Panc1 (cell line): ENCODE measurements at places on chromosomes 7 and 10. TPM values are rescaled to one million over a fixed set of nuclear protein-coding genes. Genes with fewer than 3 reads are reported as not detected.
A peak's percentile ranks its signal among the peaks of the same experiment; 100 is the strongest.

MYL7 gene
- not detected for total RNA-seq

SPDYE6 gene
- total RNA-seq, result not detected

SLC29A4 gene
- 38.9 TPM for total RNA-seq

ASB10 gene
- not detected for total RNA-seq

GRM3 gene
- total RNA-seq, result not detected

SH2D4B gene
- 0.10 TPM for total RNA-seq

RBP4 gene
- 6.9 TPM for total RNA-seq

C10orf53 gene
- not detected for total RNA-seq

TMEM196 gene
- not detected for total RNA-seq

LIPN gene
- total RNA-seq, result not detected

DNA sequence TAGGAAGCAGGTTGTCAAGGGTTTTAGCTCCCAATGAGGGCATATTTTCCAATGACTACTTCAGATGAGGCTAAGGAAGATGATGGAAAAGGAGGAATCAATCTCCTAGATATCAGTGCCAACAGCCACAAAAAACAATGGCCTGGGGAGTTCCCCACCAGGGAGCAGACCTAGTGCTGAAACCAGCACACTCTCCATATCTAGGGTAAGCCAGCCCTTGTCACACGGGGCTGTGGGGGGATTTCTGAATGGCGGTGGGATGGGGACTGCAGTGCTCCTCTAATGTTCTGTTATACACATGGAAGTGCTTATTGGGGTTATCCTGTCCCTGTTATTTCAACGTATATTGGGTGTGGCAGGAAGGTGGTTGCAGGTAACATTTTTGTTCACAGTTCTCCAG is 18.5 kb downstream of the EPC1 start:
- DNase-seq, result no peak

DNA sequence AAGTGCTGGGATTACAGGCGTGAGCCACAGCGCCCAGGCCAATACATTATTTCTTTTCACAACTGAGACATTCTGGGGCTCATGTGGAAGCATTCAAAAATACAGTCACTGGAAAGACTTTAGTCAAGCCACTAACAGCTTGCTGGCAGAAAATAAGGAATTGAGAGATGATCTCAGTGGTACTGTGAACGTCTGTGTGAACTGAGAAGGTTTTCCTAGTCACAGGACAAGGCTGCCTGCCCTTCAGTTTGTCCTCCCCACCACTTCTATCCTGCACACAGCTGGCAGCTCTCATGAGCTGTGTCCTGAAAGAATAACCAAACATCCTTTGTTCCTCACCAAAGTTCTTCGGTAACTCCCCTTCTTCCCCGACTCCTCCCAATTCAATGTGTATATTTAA is 31.3 kb upstream of the ITGA8 start:
- DNase-seq, result no peak

GRCh38 chr10:31320550-31321211 is 1.7 kb downstream of the ZEB1 start:
- no peak for DNase-seq

DNA sequence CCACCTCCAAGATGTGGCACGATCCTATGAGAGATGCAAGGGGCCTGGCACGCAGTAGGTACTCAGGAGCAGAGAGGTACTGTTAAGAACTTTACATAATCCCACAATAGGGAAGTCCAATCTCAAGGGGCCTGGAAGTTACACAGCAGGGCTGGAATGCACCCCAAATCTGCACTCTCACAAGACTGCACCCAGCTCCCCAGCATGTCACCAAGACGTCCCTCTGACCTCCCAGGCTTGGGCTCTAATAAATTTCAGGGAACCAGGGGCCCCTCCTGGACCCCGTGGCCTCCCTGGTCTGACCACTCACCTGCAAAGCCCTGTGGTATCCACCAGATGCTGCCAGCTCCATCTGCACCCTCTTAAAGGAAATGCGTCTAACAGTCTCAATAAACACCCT is 94.9 kb downstream of the OAT start:
- no peak for DNase-seq

GRCh38 chr10:113680190-113681111 is 739 bp downstream of the CASP7 start:
- DNase-seq, result peak; percentile 25

DNA sequence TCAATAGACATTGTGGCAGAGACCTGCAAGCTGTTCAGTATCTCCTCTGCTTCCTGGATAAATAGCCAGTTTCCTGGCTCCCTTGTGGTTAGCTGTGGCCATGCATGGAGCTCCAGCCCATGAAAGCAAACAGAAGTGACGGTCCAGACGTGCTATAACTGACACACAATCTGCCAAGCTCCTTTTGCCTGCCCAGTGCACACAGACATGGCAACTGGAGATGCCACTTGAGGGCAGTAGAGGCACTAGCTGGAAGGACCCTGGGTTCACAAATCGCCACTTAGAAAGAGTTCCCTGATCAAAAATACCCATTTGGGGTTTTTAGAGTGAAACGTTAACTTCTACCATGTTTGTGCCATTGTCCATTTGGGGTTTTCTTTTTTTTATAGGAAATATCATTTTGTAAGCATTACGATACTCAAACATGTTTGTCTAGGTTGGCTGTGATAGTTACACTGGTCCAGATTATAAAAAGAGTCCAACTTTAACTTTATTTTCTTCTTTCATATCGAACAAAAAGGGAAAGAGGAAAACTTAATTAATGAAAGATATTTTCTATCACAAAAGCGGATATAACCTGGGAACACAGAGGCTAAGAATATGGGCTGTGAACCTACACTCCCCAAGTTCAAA is 31.3 kb downstream of the KIN start:
- peak; percentile 4 for DNase-seq

DNA sequence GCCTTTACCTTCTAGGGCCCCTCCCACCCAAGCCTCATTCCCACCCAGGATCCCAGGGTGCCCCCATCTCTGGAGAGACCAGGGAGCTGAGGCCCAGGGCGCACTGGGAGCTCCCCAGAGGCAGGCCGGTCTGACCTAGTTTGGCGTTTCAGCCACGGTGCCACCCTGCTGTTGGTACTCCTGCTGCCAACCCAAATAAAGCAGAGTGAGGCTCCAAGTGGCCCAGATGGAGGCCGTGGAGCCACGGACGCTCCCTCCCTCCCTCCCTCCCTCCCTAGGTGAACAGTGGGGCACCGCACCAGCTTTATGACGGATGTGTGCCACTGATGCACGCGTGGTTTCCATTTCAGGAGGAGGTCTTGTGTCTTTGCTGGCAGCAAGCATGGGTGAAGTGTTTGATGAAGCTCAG is 1.8 kb downstream of the INPP5A start:
- DNase-seq, result no peak

DNA sequence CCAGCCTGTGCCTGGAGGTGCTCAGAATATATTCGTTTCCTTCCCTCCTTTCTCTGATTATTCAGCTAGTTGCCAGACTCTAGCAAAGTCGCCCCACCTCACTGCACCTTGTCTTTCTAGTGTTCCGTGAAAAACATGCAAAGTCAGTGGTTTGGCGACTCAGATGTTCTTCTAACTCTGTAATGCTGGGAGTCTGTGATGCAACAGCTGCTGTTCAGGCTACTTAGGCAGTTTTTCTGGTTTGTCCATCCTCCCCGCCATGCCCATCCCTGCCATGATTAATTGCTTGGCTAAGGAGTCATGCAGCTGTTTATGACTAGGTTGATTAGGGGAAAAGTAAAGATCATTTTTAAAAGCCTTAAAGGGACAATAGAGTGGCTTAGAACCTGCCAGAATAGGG is 99.4 kb downstream of the MTPN start:
- no peak for DNase-seq

- DNase-seq, result no peak
Measured at GRCh38 chr7:919924-920341, 34.5 kb downstream of the ADAP1 start.

DNA sequence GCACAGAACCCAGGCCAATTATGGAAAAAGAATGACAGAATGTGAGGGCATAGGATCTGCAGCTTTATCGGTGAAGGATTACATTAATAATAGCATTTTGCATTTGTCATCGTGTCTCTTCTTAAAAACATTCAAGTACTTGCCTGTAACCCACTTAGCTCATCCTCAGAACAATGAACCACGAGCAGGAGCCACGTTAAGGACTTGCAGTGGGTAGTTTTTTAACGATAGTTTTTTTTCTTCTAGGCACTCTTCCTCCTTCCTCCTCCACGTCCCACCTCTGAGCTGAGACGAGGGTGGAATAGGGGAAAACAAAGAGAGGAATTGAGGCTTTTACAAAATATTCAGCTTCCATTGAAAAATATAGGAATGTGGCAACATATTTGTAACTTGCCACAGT is 27.1 kb downstream of the CDHR3 start:
- no peak for DNase-seq

- DNase-seq, result no peak
Measured at GRCh38 chr7:101169838-101170551, 4.6 kb upstream of the VGF start.

DNA sequence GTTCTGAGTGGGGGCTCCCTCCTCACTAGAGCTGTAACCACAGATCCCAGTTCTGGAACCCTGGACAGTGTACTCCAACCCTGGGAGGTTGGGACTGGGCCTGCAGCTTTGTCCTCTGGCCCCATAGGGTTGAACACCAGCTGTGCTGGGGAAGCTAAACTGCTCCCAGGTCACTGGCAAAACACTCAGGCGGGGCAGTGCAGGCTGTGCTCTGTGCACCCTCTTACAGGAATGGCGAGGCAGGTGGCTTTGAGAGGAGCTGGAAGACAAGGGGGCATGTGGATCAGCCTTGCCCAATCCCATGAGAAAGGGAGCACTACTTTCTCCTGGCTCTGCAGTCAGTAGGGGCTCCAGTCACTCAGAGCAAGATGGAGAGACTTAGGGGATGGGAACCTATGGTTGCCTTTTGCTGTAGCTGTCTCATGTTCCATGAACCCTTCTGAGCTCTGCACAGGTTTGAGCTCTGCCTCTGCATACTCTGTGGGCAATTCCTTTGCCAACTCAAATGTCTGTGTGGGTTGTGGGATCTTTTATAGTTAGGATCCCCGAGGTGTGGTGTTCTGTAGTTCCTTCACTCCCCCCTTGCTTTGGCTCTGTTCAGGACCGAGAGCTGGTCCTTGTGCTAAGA is 90.7 kb downstream of the SLC25A40 start:
- no peak for DNase-seq

- DNase-seq, result no peak
Measured at GRCh38 chr10:89351412-89351779, 23.6 kb downstream of the IFIT3 start.

DNA sequence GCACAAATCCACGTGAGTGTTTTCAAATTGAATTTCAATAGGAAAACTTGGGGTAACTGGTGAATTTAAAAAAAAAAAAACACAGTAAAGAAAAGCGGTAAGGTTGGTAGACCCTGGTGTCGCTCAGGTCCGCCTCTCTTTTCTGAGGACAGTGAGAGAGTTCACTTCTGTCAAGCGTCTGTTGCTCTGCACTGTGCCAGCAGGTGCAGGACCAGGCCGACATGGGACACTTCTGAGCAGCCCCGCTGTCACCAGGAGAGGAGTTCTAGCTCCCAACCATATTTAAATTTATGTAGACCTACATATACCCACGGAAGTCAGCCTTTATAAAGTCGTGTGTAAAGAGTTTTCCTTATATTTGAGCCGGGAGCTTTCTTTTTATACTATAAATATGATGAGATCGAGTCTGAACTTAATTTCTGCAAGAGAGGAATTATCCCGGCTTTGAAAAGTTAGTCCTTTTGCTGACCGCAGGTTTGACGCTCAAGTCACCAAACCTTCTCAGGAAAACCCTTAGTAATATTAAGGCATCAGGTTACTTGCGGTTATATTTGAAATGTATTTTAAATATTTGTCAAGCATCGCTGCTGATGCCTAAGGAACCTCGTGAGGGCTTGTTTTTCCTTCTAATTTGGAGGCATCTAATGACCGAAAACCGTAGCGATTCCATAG is 531 bp downstream of the IKZF1 start:
- DNase-seq, result no peak

GRCh38 chr7:80150611-80151273 is 16.1 kb downstream of the GNAI1 start:
- DNase-seq, result no peak

DNA sequence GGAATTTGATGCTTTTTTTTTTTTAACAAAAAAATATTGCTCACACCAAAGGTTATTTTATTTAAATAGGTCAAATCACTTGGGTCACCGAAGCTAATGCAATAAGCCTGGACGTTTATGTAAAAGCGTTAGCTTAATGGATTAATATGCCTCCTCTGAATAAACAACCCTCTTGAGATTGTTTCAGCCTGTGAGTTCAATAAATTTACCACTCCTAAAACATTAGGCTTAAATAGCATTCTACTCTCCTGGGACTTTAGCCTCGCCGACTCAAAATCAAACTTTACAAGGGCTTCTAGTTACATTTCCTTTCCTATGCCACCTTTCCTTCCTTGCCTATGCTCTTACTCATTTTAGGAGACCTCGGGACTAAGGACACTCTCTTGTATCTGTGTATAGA is 79.3 kb downstream of the DNAJB9 start:
- DNase-seq, result no peak

DNA sequence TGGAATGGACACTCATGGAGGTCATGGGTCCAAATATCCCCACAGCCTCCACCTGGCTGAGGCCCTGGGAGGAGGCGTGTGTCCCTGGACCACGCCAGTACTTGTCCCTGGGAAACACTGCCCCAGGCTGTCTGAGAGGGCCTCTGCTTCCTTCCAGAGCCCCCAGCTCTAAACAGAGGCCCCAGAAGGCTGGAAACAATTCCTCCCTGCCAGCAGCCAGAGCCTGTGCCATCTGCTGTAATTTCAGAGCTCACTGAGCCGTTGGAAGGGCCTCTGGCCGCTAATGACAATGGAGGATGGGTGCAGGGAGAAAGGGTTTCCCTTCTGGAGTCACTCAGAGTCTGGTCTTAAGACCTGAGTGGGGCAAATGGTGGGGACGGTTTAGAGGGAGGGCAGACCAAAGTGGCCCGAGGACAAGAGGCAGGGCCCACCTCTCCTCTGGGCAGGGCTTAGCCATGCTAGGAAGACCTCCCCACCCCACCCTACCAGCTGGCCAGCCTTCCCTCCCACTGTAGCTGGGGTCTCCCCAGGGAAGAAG is 7.1 kb downstream of the CHAT start:
- DNase-seq, result no peak

GRCh38 chr7:116805100-116805544 is 57.3 kb upstream of the CAPZA2 start:
- no peak for DNase-seq

GRCh38 chr7:158103378-158103777 is 484.2 kb downstream of the PTPRN2 start:
- DNase-seq, result no peak

DNA sequence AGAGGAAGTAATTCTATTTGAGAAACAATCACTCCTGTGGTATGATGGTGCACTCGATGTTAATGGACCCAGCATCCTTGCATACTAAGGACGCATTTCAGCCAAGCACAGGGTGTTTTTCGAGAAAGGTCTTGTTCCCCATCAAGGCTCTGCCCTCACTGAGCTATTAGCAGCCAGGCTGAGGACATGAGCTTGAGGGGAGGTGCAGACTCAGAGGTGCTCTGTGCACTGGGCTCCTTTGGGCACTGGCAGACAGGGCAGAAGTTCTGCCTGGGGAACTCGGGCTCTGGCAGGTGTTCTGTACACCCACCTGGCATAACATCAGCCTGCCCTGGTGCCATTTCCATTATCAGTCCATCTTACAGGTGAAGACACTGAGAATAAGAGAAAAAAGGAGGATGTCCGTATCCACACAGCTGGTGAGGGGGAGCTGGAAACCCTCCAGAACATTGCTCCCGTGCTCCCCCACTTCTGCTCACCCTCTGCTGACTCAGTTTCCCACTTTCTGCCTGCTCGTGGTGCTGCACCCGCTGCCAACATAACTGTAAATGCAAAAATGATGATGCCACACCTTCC is 92.7 kb upstream of the RET start:
- no peak for DNase-seq
